ENCODE measurements at places on chromosomes 7 and 10.

GRCh38 chr10:9869205-9869604, 1148.5 kb upstream of the CELF2 start:
- H3K27ac ChIP-seq, result no peak overlapping the region
- H3K4me1 ChIP-seq, result no peaks in the 10 kb centered on the region
- H3K27me3 ChIP-seq, result no peaks in the 10 kb centered on the region
- DNase-seq, result no peak
- H3K4me3 ChIP-seq, result no peak overlapping the region
- no peaks in the 10 kb centered on the region for H3K36me3 ChIP-seq

DNA sequence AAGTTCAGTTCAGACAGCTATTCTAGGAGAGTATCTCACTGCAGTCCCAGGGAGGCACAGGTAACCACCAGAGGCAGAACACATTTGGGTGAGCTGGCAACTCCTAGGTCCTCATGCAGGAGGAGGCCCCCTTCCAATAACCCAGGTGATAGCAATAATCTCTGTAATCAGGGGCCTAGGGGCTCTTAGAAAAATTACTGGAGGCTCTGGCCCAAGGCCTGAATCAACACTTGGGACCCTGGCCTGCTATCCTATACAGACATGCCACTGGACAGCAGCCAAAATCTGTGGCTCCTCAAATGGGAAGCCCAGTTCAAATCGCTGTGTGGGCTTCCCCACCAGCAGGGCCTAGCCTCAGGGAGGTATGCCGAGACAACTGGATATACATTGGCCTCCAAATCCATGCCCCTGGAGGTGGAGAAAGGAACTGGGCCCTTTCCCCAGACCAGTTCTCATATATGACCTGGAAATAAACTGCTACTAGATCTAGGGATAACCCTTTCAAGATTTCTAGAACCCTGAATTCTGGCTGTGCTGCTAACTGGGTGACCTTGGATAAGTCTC, 1.6 kb downstream of the AVPI1 start:
- H3K27me3 ChIP-seq, result no peaks in the 10 kb centered on the region
- peak overlapping the region; percentile 92 for H3K4me3 ChIP-seq
- H3K36me3 ChIP-seq, result no peaks in the 10 kb centered on the region
- peaks cover 30% of the 10 kb centered on the region for H3K4me1 ChIP-seq
- H3K27ac ChIP-seq, result peak overlapping the region; percentile 52

GRCh38 chr7:96080027-96080426, 241.9 kb downstream of the SLC25A13 start:
- no peaks in the 10 kb centered on the region for H3K36me3 ChIP-seq
- H3K27me3 ChIP-seq, result peaks cover 11% of the 10 kb centered on the region
- no peak overlapping the region for H3K27ac ChIP-seq
- DNase-seq, result no peak
- H3K4me1 ChIP-seq, result peaks cover 2% of the 10 kb centered on the region

GRCh38 chr10:100829933-100830727, 82.6 kb upstream of the SLF2 start:
- no peaks in the 10 kb centered on the region for H3K36me3 ChIP-seq
- no peak for DNase-seq
- H3K4me1 ChIP-seq, result peaks cover 14% of the 10 kb centered on the region
- peak overlapping the region; percentile 81 for H3K4me3 ChIP-seq

DNA sequence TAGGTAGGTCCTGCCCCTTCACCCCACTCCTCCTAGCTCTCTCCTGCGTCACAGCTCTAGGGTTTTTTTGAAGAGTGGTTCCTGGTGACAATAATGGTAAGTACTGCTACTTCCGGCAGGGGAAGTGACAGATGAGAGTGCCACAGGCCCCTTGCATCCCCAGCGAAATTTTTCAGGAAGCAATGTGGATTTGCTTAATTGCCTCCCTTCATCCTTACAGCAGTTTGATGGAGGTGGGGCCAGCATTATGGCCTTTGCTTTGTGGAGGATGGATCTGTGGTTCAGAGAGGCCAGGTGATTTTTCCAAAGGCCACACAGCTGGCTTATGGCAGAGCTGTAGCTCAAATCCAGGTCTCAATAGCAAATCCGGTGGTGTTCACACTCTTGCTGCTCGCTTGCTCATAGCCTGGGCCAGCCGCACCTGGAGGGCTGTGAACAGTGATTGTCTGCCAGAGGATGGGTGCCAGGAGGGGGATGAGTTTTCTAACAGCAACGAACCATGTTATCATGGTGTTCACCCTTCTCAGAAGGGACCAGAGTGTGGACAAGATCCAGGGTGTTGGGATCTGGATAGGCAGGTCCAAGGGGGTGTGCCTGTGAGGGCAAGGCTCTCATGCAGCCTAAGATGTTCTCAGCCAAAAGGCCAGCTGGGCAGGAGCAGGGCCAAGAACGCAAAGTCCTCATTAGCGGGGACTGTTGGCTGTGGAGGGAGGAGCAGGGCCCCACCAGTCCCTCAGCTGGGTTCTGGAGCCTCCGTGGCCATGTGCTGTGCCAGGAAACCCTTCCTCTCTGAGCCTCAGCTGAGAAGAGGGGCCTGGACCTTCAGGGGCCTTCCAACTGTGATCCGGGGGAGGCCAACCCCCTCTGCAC, 89.0 kb downstream of the EMX2 start:
- H3K36me3 ChIP-seq, result no peaks in the 10 kb centered on the region
- H3K27ac ChIP-seq, result no peak overlapping the region

- DNase-seq, result no peak
- H3K4me3 ChIP-seq, result no peak overlapping the region
- no peak overlapping the region for H3K27ac ChIP-seq
Observed at GRCh38 chr7:156656598-156656997, 16.0 kb downstream of the RNF32 start.

GRCh38 chr7:52719677-52720076, 315.8 kb upstream of the POM121L12 start:
- no peak overlapping the region for H3K27ac ChIP-seq
- DNase-seq, result no peak
- H3K4me1 ChIP-seq, result peaks cover 17% of the 10 kb centered on the region

DNA sequence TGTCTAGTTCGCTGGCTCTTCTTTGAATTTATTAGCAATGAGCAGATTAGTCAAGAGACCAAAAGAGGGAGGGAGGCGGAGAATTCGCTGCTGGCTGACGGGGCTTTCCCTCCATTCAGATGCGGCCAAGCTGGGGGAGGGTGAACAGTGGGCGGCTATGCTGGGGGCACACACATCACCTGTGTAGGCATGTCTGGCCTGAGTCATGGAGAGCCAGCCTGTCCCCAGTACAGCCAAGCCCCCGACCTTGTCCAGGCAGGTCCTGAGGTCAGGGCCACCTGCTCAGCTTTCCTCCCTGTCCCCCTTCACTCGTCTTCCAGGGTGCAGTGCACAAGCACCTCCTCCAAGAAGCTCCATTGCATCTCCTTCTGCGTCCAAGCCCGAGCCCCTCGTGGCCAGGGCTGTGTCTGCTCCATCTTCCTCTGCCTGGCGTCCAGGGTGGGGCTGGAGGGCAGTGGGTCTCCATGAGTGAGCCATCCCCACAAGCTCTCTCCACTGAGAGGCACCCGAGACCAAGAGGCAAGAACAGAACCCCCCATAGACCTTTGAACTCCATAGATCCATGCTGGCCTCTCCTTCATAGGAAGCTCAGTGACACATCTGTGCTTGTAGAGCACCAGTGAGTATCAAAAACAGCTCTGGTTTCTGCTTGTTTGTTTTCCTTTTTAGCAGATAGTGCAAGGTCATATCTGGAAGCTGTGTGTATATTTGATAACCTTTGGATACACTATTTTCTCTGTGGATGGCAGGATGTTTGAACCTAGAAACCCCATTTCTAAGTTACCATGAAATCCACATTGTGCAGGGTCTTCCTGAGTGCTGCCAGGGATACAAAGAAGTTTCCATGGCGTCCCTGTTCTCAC, 1.9 kb upstream of the DEPP1 start:
- H3K4me1 ChIP-seq, result peaks cover 45% of the 10 kb centered on the region
- peaks cover 3% of the 10 kb centered on the region for H3K36me3 ChIP-seq
- H3K27ac ChIP-seq, result peak overlapping the region; percentile 99
- no peak for DNase-seq

DNA sequence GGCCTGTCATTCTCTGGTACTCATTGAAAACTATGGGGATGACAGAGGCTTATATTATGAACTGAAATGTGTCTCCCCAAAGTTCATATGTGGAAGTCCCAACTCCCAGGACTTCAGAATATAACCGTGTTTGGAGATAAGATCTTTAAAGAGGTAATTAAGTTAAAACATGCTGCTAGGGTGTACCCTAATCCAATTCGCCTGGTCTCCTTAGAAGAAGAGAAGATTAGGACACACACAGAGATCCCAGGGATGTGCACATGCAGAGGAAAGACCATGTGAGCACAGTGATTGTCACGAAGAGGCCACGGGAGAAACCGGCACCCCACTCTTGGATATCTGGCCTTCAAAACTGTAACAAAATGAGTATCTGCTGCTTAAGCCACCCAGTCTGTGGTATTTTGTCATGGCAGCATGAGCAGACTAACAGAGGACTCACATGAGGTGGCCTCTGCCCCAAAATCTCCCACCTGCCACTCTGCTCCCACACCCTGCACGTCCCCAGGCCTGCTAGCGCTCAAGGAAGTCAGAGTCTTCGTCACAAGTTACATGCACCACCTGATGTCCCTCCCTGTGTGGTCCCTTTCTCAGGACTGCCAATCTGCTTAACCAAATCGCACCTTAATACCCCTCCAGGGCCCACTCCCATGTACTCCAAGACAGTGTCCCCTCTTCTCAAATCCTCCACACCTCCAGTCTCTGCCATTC, 26.8 kb downstream of the PLAC9 start:
- H3K27me3 ChIP-seq, result no peaks in the 10 kb centered on the region
- peak overlapping the region; percentile 28 for H3K27ac ChIP-seq
- DNase-seq, result no peak
- peaks cover 28% of the 10 kb centered on the region for H3K4me1 ChIP-seq
- H3K36me3 ChIP-seq, result peaks cover 53% of the 10 kb centered on the region

DNA sequence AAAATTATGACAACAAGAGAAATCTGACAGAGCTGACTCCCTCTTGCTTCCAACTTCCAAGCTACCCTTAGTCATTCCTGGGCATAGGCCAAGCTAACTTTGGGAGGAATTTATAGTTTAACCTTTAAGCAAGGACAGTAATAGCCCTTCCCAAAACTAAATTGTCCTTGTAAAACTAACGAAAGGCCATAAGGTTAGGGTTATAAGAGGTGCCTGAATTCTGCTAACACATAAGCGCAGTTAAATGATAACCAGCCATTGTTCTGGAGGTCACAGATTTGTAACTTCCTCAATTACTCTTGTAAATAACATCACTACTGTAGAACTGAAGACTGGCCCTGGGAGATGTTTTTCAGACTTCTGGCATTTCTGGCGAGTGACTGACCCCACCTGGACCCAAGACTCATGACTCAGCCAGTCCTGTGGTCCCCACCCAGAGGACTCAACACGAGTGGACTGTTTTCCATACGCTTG, 481.2 kb downstream of the KCNMA1 start:
- no peak overlapping the region for H3K4me3 ChIP-seq
- H3K36me3 ChIP-seq, result no peaks in the 10 kb centered on the region
- H3K27me3 ChIP-seq, result peaks cover 37% of the 10 kb centered on the region
- peaks cover 19% of the 10 kb centered on the region for H3K4me1 ChIP-seq
- no peak for DNase-seq
- H3K27ac ChIP-seq, result no peak overlapping the region

- no peaks in the 10 kb centered on the region for H3K27me3 ChIP-seq
- H3K4me1 ChIP-seq, result no peaks in the 10 kb centered on the region
- H3K36me3 ChIP-seq, result no peaks in the 10 kb centered on the region
- DNase-seq, result no peak
Observed at GRCh38 chr7:99713995-99714570, 20.9 kb downstream of the CYP3A7 start.

DNA sequence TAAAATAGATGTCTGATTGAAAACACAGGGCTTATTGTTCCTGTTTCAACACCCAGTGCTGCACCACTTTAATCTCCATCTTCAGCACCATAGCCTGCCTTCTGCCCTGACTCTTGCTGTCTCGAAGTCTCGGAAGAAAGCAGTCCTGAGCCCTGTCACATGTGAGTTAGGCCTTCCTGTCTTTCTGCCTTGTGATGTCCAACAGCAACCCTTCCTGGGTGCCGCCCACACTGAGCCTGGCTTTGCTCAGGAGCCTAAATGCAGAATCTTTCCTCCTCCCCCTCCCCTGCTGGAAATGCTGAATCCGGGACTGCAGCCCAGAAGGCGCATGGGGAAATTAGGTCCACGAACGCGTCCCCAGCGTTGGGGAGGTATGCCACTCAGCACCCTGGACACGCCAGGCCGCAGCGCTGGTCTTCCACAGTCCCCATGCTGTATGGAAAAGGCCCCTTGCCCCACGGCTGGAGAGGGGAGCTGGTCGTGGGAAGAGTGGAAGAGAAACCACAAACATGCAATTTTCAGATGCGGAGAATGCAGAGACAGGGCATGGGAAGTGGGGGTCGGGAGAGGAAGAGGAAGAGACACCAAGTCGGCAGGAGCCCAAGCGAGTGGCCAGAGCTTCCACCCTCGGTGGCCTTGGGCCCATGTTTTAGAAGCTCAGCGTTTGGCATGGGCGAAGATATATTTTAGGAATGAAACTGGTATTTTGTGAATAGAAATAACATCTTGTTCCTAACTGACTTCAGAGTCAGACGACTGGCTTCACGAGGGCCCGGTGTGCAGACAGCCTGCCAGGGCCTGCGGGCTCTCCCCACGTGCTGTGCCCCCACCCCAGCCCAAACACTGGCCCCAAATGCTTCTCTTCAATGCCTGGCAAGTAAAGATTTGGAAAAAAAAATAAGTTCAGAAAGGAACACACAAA, 656.1 kb upstream of the FOXK1 start:
- peaks cover 2% of the 10 kb centered on the region for H3K36me3 ChIP-seq
- no peak overlapping the region for H3K27ac ChIP-seq
- peaks cover 19% of the 10 kb centered on the region for H3K4me1 ChIP-seq
- no peak for DNase-seq
- H3K4me3 ChIP-seq, result no peak overlapping the region
- no peaks in the 10 kb centered on the region for H3K27me3 ChIP-seq

- H3K27ac ChIP-seq, result no peak overlapping the region
- H3K4me3 ChIP-seq, result no peak overlapping the region
- no peak for DNase-seq
- peaks cover 20% of the 10 kb centered on the region for H3K27me3 ChIP-seq
Observed at GRCh38 chr7:141288626-141289025, 214.8 kb downstream of the TMEM178B start.

GRCh38 chr10:52956861-52957260, 184.3 kb upstream of the MBL2 start:
- H3K27me3 ChIP-seq, result no peaks in the 10 kb centered on the region
- no peak overlapping the region for H3K4me3 ChIP-seq
- H3K27ac ChIP-seq, result no peak overlapping the region
- H3K36me3 ChIP-seq, result peaks cover 6% of the 10 kb centered on the region
- H3K4me1 ChIP-seq, result peaks cover 21% of the 10 kb centered on the region

DNA sequence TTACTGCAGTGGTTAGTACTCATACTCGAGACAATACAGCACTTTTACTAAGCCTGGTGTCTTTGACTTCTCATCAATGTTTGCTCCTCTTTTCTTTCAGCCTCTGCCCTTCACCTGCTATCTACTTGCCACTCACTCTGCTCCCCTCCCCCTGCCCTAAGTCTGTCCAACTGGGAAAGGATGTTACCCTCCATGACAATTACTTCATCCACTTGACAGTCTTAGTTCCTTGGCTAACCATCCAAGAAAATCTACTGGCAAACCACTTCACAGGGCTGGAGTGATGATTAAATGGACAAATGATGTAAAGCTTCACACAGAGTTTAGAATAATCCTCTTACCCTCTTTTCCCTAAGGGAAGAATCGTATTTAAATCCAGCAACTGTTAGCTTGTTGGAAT, 8.2 kb upstream of the DLD start:
- DNase-seq, result no peak
- no peaks in the 10 kb centered on the region for H3K4me1 ChIP-seq
- H3K36me3 ChIP-seq, result no peaks in the 10 kb centered on the region
- H3K27ac ChIP-seq, result no peak overlapping the region

Data from type B pancreatic cell (in vitro differentiated cells).